Foreskin keratinocyte (primary cell): ENCODE measurements at places on chromosomes 6 and 20. TPM values are rescaled to one million over a fixed set of nuclear protein-coding genes. Genes with fewer than 3 reads are reported as not detected.

DNA sequence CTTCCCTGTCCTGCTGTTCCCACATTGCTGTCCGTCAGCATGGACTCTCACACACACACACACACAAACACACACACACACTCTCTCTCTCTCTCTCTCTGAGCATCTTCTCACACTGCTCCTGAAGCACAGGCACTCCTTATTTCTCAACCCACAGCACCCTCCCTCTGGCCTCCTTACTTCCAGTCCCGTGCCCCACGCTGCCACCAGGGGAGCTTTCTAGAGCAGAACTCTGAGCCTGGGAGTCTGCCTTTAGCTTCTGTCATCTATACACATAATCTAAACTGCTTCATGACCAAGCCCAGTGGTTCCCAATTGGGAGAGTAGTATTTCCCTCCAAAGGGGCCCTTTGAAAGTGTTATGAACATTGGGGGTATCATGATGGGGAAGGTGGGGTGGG, 29.1 kb downstream of the HECA start:
- DNase-seq: no peak

- no peak for DNase-seq
Observed at GRCh38 chr6:36724514-36725390, 27.1 kb downstream of the RAB44 start.

- DNase-seq: no peak
Observed at GRCh38 chr20:25278636-25279361, 30.9 kb downstream of the PYGB start.

DNA sequence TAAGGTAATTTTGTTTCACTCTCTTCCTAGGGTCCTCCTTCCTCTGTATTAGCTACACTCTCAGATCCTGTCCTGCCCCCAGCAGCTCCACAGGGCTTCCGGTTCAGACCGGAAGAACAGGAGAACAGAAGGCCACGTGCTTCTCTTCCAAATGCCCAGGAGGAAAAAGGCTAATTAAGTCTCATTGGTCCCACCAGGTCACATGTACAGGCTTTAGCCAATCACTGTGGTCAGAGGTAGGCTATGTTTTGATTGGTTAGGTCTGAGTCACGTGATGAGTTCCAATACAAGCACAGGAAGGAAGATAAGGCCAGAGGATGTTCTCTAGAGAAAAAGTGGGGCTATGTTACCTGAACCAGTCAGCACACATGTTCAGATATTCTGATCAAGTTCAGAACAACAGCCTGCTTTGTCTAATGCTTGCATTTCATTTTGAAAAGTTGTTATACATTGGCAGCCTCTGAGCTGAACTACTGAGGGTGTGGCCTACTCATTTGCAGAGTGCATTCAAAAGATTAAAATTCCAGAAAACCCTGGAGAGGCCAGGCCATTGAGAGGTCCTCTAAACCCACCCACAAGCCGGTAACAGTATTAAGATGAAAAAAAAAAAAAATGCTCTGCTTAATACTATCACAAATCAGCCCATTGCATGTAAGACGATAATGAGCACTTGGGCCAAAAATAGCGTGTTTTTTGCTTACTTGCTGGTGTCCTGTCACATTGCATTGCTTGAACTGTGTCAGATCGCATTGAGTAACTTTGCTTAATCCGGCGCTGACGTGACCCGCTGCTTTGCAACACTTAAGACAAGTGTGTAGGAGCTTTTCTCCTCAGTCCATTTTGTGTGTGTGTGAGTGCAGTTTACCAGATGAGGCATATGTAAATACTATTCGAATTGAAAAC, 170.3 kb downstream of the TSHZ2 start:
- DNase-seq: no peak

- peak; percentile 85 for DNase-seq
Observed at GRCh38 chr6:20952699-20953474, 418.6 kb downstream of the CDKAL1 start.

DNA sequence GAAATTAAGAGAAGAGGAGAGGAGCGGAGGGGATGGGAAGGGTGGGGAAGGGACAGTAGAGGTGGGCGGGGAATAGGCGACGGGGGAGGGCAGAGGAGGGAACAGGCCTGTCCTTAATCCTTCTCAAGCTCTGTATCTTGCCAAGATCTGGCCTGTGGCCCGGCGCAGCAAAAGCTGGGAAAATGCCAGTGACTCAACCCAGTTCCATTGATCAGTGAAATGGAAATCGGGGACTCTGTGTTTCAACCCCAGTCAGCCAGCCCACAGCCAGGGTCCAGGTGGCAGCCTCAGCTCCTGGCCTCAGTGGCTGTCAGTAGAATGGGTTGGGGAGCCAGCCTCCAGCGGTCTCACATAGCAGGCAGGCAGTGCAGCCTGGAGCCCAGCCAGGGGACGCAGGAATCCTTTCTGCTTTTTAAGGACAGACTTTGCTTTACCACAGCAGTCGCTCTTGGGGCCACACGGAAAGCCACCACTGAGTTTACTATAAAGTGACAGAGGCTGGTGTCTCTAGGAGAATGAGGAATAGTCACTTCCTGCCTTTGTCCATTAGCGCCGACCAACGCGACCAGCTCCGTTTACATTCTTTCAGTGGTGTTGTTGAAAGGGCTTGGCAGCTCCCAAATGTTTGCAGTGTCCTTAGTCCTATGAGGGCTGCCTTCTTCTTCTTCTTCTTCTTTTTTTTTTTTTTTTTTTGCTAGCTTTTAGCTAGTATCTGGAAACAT, 128.0 kb downstream of the RIN2 start:
- DNase-seq: peak; percentile 26

DNA sequence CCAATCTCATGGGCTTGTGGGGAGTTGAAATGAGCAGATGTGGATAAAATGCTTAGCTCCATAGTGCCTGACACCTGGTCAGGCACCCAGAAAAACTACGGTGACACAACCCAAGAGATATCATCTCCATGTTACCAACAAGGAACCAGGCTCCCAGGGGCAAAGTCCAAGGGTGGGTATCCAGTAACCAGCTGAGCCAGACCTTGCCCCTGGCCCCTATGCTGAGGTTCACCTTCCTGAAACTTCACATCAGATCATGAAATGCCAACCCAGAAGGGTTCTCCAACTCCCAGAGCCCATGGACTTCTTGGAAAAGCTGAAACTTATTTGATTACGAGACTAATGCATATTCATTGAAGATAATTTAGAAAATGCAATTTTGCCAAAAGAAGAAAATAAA, 141.8 kb upstream of the KCNG1 start:
- DNase-seq: no peak

Gene TSBP1
- not detected in 2 replicates for total RNA-seq

DNA sequence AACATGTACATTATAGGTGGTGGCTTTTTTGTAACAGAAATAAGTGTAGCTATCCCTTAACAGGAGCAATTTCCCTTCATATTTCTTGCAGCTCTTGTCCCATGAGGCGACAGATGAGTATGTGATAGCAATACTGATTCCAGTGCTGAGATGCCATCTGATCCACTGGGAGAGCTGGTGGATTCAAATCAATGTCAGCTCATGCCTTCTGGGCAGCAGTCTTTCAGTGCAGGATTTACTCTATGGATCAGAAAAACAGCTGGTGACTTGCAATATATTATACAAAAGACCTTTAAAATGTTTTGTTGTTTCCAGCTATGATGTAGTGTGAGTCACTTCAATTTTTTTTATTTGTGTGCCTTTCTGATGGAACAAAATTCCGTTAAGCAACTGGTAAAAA, 259.9 kb upstream of the SASH1 start:
- no peak for DNase-seq

DNA sequence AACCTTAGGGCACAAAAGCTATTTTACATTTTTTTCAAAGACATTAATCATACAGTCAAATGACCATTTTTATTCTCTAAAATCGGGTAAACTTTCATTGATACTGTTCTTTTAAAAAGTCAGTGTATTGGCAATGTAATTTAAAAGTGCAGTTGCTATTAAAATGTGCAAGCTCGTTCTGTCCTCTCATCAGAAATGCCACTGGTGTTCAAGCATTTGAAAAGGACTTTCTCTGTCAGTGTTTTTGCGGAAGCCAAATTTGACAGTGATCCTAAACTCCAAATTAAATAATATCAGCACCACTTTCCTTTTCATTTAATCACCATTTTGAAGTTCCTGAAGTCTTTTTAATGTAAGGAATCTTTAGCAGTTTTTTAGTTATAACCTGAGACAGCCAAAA, 69.6 kb downstream of the AFG1L start:
- DNase-seq: no peak

DNA sequence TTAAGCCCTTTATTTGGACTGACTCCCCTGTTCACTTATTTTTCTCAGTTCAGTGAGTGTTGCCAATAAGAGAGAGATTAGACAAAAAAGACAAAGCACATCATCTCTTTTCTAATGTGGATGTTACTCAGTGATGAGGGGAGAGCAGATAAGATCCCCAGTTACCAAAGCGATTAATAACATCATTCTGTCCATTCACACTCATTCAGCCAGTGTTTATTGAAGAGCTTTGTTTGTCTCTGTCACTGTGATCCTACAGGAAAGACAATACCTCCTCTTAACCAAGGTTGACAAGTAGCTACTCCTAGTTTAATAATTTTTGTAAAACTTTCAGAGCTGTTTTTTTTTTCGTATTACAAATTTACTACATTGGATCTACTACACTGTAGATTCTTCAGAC, 163.0 kb downstream of the EYA4 start:
- DNase-seq: no peak

GRCh38 chr6:24744911-24745310, 26.0 kb upstream of the C6orf62 start:
- DNase-seq: no peak

DNA sequence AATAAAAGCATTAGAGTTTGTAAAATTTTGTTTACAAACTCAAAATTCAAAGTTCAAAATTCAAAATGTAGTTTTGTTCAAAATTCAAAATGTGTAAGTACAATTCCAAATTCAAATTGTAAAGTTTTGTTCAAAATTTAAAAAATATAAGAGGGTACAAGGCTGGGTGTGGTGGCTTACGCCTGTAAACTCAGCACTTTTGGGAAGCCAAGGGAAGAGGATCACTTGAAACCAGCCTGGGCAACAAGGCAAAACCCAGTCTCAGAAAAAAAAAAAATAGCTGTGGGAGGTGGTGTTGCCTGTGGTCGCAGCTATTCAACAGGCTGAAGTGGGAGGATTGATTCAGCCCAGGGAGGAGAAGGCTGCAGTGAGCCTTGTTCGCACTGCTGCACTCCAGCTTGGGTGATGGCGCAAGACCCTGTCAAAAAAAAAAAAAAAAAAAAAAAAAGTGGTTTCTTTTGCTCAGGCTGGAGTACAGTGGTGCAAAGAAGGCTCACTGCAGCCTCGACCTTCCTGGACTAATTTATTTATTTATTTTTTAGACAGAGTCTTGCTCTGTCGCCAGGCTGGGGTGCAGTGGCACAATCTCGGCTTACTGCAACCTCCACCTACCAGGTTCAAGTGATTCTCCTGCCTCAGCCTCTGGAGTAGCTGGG, 5.4 kb upstream of the ZBTB12 start:
- DNase-seq: no peak

Gene FAM209A
- total RNA-seq: 0.31 TPM in 1 of 2 replicates, not detected in the other

GRCh38 chr20:44526129-44526528, 4.3 kb upstream of the SERINC3 start:
- peak; percentile 86 for DNase-seq

DNA sequence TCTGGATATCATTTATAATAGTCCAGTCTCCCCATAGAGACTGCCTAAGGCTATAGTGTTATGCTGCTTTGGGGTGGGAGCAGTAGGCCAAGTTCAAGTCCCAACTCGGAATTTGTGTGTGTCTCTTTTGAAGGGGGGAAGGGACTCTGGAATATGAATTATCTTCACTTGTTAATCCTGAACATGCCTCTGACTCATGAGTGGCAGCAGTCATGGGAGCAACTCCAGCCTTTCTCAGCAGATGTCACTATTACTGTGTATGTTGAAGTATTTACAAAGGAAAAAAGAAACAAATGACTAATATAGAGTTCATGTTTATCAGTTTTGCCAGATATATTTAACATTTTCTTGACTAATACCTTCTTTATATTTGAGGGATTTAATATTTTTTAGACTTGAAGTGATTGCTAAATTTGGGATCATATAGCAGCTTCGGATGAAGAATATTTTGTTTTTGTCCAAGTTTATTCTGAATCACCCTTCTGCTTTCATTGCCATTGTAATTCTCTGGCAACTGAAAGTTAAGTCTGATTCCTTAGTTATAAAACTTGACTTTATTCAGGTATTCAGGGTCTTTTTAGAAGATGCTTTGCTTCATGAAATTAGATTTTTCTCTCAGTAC, 23.4 kb downstream of the FAM217A start:
- peak; percentile 88 for DNase-seq

Gene SIRPD
- not detected in 2 replicates for total RNA-seq

GRCh38 chr6:122947355-122947754, 48.7 kb upstream of the CLVS2 start:
- DNase-seq: peak; percentile 11

Gene SOX18
- total RNA-seq: not detected in 2 replicates

- no peak for DNase-seq
Observed at GRCh38 chr6:84524636-84525035, 239.8 kb downstream of the TBX18 start.

Gene NMBR
- total RNA-seq: not detected in 2 replicates

DNA sequence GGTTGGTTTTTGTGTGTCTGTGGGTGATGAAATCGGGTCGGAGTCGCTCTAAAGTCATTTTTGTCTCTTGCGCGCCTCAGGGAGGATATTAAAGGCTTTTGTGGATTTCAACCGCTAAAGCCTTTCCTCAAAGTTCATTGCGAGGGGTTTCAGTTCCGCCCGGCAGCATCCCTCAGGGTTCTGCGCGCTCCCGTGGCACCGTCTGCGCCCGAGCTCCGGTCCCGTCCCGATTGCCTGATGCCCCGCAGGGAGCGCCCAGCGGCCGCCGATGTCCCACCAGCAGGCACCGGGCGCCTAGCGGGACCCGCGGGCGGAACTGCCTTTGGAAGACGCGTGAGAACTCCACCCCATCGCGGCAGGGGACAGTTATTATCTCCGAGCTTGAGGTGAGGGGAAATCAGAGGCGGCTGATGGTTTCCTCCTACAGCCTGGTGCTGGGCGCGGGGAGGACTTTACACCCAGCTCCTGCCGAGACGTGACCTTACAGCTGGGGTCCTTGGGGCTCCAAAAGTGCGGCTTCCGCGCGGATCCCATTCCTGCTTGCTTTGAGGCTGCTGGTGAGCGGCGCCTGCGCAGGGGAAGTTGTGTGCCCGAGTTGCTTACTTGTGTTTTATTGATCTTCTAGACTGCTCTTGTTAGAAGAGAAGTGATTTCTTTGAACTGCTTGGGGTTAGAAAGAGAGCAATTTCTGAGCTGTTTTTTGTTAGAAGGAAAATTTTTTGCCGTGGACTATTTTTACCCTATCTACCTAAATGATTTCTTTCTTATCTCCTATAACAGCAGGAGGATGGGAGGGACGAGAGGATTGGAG, 27.1 kb downstream of the ULBP1 start:
- no peak for DNase-seq

Gene SLC17A1
- not detected in 2 replicates for total RNA-seq

GRCh38 chr6:148203970-148204369, 138.7 kb upstream of the SASH1 start:
- no peak for DNase-seq

Gene PPIL6
- 0.46 and 0.71 TPM in 2 replicates for total RNA-seq
